Activated T-cell treated with anti-CD3 and anti-CD28 coated beads for 4 hours (primary cell): ENCODE measurements at places on chromosomes 4 and X.

GRCh38 chrX:72305286-72306084 is at the start of gene CITED1:
TSS of gene CITED1 (minus strand) at chrX:72305914. CDS start at chrX:72302869, 3,045 bp downstream.
- no peak for DNase-seq

DNA sequence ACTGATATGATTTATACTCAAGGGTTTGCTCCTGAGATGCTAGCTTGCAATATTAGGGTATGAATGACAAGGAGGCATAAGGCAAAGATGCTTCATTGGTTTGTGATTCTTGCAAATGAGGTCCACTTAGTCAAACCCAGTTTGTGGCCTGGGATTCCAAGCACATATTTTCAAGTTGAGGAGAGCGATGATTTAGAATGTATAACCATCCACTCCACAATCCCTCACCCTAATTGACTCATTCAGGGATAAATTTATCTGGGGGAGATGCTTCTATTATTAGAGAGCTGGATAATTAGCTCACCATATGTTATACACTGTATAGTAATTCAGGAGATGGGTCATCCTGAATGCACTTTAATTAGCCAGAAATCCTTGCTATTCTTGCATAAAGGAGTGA is 118.3 kb upstream of the PUDP start:
- no peak for DNase-seq

GRCh38 chrX:48578661-48579128 is 4.4 kb downstream of the RBM3 start:
- DNase-seq, result no peak

GRCh38 chr4:162274354-162274753 is 110.6 kb upstream of the FSTL5 start:
- no peak for DNase-seq

DNA sequence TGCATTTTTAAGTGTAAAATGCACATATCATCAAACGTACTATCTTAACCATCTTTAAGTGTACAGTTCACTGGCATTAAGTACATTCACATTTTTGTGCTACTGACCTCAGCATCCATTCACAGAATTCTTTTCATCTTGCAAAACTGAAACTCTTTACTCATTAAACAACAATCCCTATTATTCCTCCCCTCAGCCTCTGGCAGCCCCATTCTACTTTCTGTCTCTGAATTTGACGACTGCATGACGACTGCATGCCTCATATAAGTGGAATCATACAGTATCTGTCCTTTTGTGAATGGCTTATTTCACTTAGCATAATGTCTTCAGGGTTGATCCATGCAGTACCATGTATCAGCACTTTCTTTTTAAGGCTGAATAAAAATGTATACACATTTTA is 38.7 kb downstream of the CNKSR2 start:
- DNase-seq, result no peak

DNA sequence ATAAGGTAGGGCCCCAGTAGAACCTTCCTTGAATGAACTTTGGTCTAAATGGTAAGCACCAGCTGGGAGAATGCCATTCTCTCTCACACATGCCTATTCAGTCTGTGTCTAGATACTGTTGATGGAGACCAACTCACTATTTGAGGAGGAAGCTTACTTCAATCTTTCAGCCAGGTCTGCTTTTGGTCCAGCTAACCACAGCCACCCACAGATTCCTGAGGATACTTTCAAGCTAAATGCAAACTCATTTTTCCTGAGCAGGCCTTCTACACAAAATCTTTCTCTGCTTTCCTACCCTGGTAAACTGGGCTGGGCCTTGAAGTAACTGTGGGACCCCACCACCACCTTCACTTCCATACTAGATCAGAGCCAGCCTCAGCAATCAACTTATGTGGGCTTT is 76.9 kb upstream of the KLF3 start:
- no peak for DNase-seq

- no peak for DNase-seq
Measured at GRCh38 chr4:99043346-99043745, 45.2 kb downstream of the ADH5 start.

GRCh38 chr4:66284991-66285451 is 614.7 kb upstream of the EPHA5 start:
- DNase-seq, result no peak

DNA sequence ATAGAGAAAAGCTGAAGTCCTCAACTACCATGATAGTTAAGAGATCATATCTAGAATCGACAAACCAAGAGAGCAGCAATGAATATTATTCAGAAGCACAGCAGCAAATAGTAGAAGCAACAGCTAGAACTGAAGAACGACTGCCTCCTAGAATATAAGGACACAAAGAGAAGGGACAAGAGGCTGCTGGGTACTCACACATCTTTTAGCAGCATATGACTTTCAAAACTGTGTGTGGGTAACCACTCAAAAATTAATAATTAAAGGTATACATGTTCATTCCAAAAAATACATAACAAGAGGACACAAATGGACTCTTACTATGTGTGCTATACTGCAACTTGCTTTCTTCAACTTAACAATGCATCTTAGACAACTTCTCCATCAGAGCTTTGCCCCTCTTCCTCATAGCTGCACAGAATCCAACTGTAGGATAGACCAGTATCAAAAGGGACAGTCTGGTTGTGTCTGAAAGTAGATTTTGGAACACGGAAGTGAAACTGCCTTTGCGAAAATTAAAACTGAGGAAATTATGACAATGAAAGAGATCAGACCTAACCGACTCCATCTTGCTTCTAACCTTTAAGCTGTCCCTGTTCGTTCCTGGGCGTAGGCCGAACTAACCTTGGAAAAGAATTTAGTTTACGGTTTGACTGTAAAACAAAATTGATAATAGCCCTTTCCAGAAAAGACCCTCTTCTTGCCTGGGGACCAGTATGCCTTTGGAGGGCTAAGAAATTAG is 125.7 kb downstream of the SH3KBP1 start:
- DNase-seq, result no peak

DNA sequence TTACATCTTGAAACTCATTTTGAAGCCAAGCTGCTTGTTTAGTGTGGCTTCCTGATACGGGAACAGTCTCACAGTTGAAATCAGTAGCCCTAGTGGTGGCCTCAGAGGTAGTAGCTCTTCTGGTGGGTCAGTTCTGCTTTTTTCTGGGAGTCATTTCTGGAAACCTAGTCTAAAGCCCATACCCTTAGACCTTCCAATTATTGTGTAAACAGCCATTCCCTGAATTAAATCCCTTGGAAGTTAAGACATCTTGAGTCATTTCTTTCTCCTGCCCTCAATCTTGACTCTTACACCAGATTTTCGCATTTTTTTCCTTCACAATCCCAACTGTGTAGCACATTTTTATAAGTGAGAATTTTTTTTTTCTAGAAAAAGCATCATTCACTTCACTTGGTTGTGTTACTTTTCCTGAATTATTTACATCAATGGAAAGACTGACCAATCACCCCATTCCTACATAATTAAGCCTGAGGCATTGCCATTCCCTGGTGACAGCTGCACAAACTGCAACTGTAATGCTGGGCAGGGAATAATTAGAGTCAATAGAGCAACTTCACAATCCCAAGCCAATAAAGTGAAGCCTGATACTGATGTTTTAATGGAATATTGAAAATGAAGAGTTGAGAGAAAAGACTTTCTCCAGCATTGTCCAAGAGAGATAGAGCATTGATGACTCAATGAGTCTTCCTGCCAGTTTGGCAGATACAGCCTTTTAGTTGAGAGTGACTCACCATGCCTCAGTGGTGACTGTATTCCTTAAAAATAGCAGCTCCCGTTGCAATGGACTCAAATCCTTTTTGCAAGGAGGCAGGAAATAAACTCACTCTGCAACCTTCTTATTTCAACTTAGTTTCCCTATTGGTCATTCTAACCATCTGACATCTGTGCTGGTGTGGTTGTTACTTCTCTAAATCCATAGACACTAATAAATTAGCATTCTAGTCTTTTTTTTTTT is 13.0 kb upstream of the SEPSECS start:
- no peak for DNase-seq

GRCh38 chrX:106952988-106953387 is 32.8 kb downstream of the CLDN2 start:
- no peak for DNase-seq

GRCh38 chr4:122826079-122826527 is 528 bp upstream of the FGF2 start:
- DNase-seq, result no peak

- no peak for DNase-seq
Measured at GRCh38 chrX:15579778-15580747, 20.7 kb downstream of the ACE2 start.

- DNase-seq, result no peak
Measured at GRCh38 chr4:41174444-41174843, 39.9 kb downstream of the APBB2 start.

- DNase-seq, result no peak
Measured at GRCh38 chr4:60934566-60935295, 265.4 kb upstream of the ADGRL3 start.

GRCh38 chr4:23097251-23097650 is 404.5 kb downstream of the GBA3 start:
- no peak for DNase-seq

GRCh38 chr4:156137679-156138473 is 184.2 kb upstream of the CTSO start:
- DNase-seq, result no peak

DNA sequence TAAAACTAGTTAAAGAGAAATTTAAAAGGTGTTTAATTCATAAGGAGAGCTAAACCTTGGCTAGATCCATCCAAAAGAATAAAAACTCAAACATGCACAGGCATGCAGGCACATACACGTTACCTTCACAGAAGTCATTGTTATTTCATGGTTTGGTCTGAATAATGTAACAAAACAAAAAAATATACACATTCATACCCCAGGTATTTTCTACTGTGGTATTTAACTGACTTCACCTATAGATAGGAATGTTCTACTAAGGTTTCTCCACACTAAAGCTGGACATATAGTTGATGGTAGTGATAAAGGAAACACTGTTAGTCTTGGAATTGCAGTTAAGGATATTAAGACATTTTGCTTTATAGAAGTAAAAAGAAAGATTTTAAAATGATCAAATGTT is 283.6 kb upstream of the PCDH10 start:
- DNase-seq, result no peak

GRCh38 chr4:118417325-118417724 is 64.5 kb upstream of the PRSS12 start:
- DNase-seq, result no peak

DNA sequence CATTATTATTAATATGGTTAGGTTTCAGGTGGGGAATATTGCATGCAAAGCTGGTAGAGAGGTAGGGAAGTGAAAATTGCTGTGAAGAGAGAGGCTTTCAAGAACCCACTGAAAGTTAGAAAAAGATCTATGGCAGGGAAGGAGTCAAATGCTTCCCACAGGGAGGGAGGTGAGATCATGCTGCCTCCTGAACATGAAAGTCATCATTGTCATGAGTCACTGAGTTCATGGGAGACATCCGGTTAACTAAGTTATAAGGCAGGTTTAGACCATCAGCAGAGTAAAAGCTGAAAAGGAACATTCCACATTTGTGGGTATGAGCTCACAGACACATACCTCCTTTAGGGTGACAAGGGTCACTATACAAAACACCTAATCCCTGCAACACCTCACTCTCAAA is 16.2 kb downstream of the GATB start:
- no peak for DNase-seq

DNA sequence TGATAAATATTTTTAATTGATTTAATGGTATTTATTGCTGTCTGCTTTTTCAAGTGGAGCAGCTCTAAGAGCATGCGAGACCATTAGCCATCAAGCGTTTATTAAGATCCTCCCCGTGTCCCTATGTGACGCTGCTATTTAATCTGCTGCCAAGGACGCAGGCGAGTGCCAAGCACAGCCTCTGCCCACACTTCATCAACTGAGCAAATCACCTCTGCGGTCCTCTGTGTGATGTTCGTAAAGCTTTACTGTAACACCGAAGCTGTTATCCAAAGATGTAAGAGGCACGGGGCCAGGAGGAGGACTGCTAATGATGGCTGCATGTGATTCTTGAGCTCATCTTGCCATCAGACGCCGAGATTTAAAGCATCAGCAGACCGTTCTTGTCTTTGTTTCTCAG is 79.5 kb downstream of the STOX2 start:
- DNase-seq, result no peak

GRCh38 chrX:118143578-118143977 is 27.0 kb upstream of the KLHL13 start:
- DNase-seq, result no peak

- no peak for DNase-seq
Measured at GRCh38 chr4:7048642-7049041, 5.5 kb downstream of the TADA2B start.

- DNase-seq, result no peak
Measured at GRCh38 chrX:19595043-19595677, 79.9 kb upstream of the MAP3K15 start.

GRCh38 chr4:157502656-157503055 is 282.1 kb downstream of the GRIA2 start:
- DNase-seq, result no peak

DNA sequence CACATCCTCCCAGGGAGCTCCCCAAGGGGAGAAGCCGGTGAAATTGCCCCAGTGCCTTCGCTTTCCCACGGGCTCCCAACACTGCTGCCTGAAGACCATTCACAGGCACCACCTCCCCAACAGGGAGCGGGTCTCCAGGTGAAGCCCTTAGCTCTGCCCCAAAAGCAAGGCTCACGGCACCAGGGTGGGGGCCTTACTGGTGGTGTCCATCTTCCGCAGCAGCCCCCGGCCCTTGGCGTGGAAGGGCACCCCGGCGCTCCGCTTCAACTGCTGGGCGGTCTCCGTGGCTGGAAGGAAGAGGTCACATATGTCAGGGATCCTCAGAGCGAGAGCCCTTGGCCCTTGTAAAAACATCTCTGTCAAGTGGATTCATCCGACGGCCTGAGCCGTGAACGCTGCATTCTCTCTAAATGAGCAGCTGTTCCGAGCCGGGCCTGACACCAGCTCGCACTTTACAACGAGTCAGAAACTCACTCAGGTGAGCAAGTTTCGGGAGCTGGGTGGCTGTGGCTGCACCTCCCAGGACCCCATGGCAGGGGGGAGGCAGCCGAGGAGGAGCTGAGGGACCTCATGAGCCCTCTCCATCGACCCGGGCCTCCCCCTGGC is 20.9 kb downstream of the NELFA start:
- no peak for DNase-seq

DNA sequence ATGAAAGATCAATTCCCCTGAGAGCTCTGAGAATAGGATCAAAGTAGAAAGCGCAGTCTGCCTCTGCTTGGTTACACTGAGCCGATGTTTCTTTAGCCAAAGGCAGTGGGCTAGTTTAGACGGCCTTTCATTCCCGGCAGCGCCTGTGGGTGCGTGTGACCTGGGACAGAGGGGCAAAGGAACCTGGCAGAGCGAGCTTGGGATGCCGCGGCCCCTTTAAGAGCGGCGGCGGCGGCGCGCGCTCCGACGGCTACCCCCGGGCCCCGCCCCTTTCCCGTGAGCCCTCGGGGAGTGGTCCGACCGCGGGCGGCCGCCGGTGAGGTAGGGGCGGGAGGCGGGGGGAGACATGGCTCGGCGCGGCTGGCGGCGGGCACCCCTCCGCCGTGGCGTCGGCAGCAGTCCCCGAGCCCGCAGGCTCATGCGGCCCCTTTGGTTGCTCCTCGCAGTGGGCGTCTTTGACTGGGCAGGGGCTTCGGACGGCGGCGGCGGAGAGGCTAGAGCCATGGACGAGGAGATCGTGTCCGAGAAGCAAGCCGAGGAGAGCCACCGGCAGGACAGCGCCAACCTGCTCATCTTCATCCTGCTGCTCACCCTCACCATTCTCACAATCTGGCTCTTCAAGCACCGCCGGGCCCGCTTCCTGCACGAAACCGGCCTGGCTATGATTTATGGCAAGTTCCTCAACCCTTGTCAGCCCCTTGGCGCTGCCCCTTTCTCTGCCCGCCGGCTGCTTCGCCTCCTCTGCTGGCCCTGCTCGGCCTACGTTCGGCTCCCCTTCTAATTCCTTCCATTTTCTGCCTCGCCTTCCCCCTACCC is at the start of gene SLC9A6:
Gene SLC9A6 (plus strand): TSS at position 279 of the 816 bp plus-strand sequence. CDS start 224 bp downstream, at position 503.
- peak; percentile 53 for DNase-seq

GRCh38 chr4:152696764-152697261 is 17.0 kb upstream of the TMEM154 start:
- peak; percentile 9 for DNase-seq

- DNase-seq, result no peak
Measured at GRCh38 chrX:117982694-117983392, 133.8 kb downstream of the KLHL13 start.
